ENCODE measurements at places on chromosomes 16 and 17.
A peak's percentile ranks its signal among the peaks of the same experiment; 100 is the strongest.

DNA sequence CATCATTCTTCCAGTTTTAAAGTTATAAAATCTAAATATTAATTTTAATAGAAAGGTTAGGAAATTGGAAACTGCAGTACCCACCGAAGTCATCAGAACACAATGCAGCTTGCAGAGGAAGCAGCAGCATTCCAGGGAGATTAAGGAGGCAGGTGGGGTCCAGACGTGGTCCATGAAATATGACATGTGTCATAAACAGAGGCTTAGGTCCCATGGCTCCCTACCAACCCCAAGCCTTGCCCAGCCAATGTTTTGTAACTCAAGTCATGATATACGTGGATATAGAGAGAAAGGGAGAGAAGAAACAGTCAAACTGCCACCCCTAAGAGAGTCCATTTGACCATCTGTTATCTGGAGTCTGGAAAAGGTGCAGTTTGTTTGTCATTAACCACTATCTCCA is 670.0 kb downstream of the TOX3 start:
- DNase-seq = no peak

DNA sequence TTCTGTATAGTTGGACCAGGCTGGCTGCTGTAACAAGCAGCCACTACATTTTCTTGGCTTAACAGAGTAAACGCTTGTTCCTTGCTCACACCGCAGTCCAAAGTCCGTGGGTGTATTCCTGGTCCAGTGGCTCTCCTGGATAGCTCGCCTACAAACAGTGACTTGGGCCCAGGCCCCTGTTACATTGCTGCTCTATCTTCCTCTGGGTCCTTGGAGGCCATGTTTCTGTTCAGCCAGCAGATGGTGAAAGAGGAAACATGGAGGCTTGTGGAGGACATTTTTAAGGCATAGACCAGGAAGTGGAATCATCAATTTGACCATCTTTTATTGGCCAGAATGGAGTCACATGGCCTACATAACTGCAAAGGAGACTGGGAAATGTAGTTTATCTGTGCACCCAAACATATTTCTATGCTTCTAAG is 55.1 kb downstream of the ATP2C2 start:
- DNase-seq = peak; percentile 53

- DNase-seq = no peak
Measured at GRCh38 chr16:47861999-47862398, 293.8 kb downstream of the ABCC12 start.

DNA sequence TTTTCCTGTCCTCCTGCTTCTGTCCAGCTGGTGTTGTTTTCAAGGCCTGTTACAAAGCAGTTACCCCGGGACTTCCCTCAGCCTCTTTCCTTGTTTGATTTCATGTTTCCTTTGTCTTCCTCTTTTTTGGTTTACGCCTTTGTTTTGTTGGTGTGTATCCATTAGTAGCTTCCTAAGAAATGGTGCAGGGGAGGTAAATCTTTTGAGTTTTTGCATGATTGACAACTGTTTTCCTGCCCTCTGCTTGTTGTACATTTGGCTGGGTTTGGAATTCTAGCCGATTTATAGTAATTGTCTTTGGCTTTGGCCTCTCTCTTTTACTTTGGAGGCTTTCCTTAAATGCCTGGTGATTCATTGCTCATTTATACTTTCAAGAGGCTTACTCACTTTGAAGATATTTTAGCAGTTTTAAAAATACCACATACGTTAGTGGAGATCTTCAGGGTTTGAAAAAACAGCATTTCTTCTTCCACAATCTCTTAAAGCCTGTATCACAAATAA is 32.8 kb downstream of the DNAH2 start:
- DNase-seq = no peak

- DNase-seq = no peak
Measured at GRCh38 chr16:57366544-57367040, 5.7 kb upstream of the CX3CL1 start.

DNA sequence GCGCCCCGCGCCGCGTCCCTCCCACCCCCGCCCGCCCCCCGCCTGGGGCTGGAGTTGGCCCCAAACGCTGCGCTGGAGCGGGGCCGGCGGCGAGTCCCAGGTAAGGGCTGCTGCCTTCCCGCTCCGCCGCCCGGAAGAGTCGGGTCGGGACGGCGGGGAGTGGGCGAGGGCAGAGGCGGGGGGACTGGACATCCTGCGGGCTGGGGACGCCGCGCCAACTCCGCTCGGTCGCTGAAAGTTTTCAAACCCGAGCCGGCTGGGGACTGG is 469 bp downstream of the GPRC5C start:
- no peak for DNase-seq

- DNase-seq = no peak
Measured at GRCh38 chr16:86697715-86698114, 119.4 kb downstream of the FOXL1 start.

DNA sequence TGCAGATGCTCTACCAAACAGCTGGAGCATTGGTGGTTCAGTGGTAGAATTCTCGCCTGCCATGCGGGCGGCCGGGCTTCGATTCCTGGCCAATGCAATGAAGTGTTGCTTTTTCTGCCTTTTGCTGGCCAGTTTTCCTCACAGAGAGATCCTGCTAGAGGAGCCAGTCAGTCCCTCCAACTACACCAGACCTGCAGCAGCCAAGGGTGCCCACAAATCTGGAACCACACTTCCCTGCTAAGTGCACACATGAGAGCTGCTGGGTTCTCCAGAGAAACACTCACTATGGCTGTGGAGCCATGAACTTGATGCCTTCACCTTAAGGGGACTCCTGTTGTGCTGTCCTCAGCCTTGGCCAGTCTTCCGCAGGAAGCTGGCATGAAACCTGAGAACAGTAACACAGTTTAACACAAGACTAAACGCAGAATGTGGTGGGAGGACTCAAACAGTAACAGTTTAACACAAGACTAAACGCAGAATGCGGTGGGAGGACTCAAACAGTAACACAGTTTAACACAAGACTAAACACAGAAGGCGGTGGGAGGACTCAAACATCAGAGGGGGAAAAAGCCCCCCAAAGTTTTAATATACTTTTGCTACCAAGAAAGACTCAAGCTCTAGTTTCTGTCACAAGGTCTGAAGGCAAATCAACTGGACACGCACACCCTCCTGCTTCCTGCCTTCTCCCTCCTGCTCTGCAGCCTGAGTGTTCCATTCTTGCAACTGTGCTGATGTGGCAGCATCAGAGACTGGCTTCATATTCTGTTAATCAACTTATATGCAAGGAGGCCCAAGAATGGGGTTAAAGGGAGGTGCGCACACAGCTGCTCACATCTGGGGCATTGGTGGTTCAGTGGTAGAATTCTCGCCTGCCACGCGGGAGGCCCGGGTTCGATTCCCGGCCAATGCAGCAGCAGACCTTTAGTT is 12.0 kb downstream of the VAC14 start:
- DNase-seq = peak; percentile 69

GRCh38 chr17:16506188-16506587 is 14.2 kb upstream of the LRRC75A start:
- peak; percentile 52 for DNase-seq

DNA sequence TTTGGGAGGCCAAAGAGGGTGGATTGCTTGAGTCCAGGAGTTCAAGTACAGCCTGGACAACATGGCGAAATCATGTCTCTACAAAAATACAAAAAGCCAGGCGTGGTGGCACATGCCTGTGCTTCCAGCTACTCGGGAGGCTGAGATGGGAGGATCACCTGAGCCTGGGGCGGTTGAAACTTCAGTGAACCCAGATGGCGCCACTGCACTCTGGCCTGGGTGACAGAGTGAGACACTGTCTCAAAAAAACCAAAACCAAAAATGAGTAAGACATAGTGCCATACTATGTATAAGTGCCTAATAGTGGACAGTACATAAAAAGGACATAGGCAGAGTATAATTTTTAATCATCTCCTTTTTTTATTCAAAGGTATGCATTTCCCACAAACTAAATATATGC is 4.0 kb downstream of the CTC1 start:
- DNase-seq = peak; percentile 65

DNA sequence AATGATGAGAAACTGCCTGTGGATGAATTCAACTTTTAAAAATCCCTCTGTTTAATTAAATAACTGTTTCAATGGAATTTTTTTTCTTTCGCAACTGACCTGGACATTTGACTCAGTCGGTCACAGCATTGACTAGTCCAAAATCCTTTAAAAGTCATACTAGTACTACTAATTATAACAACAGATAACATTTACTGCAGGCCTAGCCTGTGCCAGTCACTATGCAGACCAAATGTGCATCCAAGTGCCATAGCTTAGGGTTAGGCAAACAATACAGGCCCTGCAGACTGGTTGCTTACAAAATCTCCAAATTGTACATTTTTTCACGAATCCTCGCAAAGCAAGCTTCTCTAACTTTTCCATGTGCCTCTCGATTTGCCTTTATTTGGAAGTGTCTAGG is 56.6 kb downstream of the MYOCD start:
- DNase-seq = no peak

DNA sequence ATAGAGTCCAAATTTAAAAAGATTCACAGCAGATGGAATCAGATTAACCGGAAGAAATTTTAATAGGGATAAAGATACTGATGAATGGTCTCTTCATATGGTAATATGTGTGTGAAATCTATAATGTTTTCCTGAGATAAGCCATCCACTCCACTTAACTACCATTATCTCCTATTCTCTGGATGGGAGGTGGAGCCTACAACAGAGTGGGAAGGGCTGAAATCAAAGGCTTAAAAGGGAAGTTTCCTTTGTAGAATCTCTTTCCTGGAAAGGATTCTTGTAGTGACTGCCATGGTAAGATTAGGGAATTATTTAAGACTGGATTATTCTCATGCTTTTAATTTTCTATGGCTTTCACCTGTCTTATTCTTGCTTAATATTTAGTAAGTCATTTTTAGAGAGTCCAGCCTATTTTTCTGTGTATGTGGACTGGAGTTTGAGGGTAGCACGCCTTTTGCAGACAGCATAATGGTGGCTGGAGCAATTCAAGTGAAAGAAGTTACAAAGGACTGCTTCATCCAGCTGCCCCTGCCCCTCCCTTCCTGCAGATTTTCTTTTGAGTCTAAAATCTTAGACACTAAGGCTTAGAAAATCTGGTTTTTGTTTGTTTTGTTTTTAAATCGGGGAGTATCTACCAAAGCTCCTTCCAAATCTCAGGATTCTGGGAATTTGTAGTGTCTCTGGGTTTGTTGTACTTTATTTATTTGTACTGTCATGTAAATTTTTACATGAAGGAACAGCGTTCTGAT is 26.5 kb downstream of the KAT7 start:
- no peak for DNase-seq

DNA sequence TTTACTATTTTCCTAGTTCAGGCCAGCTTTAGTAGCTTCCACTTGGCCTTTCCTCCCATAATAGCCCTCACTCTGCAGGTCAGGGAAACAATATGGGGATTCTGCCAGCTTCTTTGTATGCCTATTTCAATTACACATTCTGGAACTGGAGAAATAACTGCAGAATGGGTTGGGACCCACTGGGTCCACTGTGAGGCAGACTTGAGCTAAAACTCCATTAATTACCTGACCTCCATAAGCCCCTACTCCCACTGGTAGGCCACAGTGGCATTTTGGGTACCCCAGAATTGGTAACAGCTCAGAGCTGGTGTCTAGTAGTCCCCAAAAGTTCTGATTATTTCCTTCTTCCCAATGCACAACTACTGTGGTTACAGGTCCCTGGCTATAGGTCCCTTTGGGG is 16.7 kb upstream of the TENT4B start:
- no peak for DNase-seq

DNA sequence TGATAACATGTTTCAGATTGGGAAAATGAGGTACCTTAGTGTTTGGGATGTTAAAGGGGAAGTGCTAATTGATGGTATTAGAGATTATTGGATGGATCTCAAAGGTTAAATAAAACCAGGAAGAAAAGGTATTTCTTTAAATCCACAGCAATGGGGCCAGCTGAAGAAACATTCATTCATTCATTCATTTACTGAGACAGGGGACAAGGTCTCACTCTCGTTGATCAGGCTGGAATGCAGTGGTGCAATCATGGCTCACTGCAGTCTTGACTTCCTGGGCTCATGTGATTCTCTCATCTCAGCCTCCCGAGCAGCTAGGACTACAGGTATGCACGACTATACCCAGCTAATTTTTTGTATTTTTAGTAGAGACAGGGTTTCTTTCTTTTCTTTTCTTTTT is 19.8 kb downstream of the EARS2 start:
- no peak for DNase-seq

DNA sequence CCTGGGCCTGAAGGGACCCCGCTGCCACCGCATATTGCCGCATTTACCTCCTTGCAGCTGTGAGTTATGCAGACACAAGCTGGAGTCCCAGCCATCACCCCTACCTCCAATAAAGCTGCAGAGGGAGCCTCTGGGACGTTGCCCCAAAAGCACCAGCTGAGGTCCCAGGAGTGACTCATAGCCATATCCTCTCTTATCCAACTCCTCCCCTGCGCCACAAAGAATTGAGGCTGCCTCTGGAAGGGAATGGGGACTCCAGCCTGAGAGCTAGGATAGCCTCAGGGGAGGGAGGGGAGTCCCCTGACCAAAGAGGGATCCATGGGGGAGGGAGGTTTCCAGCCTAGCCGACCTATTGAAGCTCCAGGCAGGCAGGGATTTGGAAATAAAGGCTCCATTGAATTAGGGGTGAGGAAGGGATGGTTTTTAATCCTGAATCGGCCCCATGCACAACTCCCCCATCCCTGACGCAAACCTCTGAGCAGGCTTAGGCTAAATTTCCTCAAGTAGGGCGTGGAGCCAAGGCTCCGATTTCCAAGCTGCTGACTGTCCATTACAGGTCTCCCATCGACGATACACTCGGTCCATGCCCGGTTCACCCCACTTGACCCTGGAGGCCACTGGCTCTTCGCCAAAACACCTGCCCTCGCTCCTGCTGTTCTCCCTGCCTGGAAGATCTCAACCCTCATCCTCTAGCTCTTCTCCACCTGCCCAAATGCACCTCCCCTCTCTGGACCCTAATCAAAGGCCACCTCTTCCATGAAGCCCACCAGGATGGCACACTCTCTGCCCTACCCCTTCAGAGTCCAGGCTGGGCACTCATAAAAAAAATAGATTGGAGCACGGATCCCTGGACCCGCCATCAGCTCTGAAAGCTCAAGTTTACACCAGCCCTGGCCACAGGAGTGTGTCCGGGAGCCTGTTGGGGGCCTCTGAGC is 27.5 kb downstream of the PIMREG start:
- peak; percentile 73 for DNase-seq

DNA sequence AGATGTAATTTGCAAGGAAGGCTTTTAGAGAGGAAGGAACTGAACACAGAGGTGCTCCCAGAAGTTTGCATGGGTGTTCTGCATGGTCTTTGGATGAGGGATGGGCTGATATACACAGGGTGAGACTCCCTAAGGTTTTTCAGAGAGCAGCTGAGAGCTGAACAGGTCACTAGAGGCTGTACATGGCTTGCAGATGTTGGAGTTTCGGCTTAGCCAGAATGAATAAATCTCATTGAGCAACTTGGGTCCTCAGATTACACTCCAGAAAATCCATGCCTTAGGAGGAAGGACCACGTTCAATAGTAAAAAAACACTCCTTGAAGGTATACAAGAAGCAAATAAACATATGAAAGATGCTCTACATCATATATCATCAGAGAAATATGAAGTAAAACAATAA is 7.5 kb upstream of the ITGB3 start:
- DNase-seq = no peak

- DNase-seq = no peak
Measured at GRCh38 chr17:76351526-76352071, 2.1 kb downstream of the PRPSAP1 start.

Measured in endodermal cell (in vitro differentiated cells).